ENCODE measurements at places on chromosomes 2 and 18. TPM values are rescaled to one million over a fixed set of nuclear protein-coding genes. Genes with fewer than 3 reads are reported as not detected.

CIB4 gene
- total RNA-seq = not detected

SOWAHC gene
- 2.5 TPM for total RNA-seq

MC5R gene
- total RNA-seq = not detected

LONRF2 gene
- total RNA-seq = 17.5 TPM

ZBTB7C gene
- total RNA-seq = 2.1 TPM

FBXO15 gene
- not detected for total RNA-seq

DTNB gene
- 5.9 TPM for total RNA-seq

CCDC85A gene
- 5.5 TPM for total RNA-seq

IL36B gene
- not detected for total RNA-seq

NEURL3 gene
- total RNA-seq = not detected

CRYBA2 gene
- total RNA-seq = not detected

L3MBTL4 gene
- total RNA-seq = 0.89 TPM
